ENCODE measurements at places on chromosomes 2 and 18.
A peak's percentile ranks its signal among the peaks of the same experiment; 100 is the strongest.

DNA sequence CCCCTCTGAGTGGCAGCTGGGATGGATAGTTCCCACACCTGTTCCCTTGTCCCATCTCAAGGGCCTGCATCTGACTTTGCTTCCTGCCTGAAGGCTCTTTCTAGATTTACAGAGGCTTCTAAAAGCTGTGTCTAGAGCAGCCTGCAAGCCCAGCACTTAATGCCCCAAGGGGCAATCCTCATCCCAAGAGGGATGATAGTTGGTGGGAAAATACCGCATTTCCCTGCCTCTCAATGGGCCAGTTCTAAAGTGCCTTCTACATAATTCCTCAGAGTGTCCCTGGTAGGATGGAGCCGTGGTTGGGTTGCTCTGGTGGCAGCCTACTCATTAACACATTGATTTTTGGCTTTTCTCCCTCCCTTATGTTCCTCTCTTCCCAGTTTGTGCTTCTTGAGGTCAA lies 29.5 kb downstream of the LAMA3 start:
- DNase-seq, result no peak

DNA sequence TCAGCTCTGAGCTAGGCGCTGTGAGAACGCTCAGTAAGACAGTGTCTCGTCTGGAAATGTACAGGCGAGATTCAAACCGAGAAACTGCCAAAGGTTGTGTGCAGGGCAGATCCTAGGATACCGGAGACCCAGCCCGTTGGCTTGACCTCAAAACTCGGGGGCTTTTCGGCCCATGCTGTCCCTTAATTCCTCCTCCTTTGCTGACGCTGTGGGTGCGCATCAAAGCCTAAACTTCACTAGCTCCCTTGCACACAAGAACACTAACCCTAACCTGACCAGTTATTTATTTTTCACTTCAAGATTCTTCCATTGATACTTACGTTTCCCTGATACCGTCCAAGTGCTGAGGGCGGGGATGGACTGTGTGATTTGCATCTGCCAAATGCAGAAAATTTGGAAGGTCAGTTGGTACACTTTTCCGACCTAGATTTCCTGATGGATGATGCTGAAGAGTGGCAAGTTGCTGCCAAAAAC lies 1.0 kb upstream of the AAK1 start:
- DNase-seq, result no peak

- DNase-seq, result no peak
Measured at GRCh38 chr2:8595428-8595805, 86.4 kb upstream of the ID2 start.

- DNase-seq, result no peak
Measured at GRCh38 chr2:22901471-22902179, 483.4 kb upstream of the KLHL29 start.

GRCh38 chr18:44589693-44590355 lies 90.9 kb upstream of the SETBP1 start:
- no peak for DNase-seq

DNA sequence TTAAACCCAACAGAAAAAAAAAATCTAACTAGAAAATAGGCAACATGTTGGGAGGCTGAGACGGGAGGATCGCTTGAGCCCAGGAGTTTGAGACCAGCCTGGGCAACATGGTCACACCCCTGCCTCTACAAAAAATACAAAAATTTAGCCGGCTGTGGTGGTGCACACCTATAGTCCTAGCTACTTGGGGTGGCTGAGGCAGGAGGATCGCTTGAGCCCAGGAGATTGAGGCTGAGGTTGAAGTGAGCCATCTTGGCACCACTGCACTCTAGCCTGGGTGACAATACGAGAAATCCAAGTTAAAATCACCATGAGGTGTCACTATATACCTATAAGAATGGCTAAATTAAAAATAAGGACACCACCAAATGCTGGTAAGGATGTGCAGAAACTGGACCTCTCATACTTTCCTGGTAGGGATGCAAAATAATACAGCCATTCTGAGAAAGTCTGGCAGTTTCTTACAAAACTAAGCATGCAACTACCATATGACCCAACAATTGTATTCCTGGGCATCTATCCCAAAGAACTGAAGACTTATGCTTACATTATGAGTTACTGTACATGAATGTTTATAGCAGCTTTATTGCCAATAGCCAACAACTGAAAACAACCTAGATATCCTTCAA lies 2.2 kb downstream of the SEPTIN10 start:
- no peak for DNase-seq

DNA sequence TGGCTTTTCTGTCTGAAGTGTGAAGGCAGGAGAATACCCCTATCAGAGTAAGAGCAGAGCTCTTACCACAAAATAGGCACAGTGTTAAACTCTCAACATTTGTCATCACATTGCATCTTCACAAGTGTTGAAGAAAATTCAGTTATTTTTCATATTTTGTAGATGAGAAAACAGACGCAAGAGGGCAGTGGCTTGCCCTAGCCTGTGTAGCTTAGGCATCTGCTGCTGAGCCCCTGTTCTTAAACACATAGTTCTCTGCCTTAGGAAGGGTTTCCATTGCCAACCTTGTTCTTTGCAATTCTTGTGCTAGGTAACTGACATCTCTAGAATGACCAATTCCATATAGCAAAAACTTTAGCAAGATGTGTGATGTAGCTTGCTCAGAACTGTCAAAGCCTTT lies 112.7 kb upstream of the RMDN2 start:
- DNase-seq, result no peak

DNA sequence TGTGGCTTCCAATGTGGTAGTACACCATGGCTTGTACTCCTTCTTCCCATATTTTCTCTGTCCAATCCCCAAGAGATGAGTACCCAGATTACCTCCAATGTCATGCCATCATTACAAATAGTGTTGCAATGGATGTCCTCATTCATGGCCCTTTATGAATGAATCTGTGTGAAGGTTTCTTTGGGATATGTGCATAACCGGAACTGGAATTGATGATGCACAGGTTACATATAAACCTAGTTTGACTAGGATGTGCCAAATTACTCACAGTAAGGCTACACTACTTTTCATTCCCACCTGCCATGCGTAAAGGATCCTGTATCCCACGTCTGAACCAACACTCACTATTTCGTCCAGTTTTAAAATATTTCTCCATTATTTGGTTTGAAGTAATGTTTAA lies 173.9 kb upstream of the CXCR4 start:
- DNase-seq, result no peak

DNA sequence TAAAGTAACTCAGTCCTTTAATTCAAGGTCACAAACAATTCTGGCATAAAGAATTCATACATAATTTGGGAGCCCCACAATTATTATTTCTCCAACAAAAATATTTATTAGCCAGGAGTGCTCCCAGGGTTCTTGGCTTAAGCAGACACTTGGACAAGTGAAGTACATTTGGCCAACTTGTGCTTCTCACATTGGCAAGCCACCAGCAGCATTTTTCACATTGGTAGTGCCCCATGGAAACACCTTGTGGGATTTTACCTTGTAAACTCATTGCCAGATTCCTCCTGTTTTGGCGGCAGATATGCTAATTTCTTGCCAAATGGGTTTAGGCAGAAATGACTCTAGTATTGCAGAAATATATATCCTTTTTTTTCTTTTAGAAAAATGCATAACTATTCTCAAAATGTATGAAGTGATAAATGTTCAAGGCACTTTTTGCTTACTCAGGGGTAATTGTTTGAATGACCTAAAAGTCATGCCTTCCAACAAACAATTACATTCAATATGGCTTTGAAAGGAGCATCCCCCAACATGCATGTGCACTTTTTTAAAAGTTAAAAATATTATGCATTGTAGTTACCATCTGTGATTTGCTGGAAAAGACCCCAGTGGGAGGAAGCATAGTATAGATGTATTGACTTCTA lies 113.5 kb downstream of the CSRNP3 start:
- DNase-seq, result no peak

GRCh38 chr2:224835405-224835804 lies 119.2 kb upstream of the CCDC195 start:
- no peak for DNase-seq

DNA sequence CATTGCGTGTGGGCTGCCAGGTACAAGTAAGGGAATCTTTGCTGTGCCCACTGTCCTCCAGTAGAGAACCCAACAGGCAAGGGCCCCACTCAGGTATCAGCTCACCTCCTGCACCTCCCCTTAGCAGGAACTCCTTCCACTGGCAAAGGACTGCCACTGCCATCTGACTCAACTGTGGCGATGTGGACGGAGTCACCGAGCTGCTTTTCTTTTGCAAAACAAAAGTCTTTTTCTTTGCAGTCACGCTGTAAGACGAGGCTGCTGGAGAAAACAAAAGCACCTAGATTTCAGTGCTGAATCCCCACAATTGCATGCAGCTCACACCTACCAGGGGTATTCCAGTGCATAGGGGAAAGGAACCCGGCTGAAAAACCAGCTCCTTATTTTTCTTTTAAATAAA lies 7.9 kb downstream of the MTERF4 start:
- DNase-seq, result no peak

DNA sequence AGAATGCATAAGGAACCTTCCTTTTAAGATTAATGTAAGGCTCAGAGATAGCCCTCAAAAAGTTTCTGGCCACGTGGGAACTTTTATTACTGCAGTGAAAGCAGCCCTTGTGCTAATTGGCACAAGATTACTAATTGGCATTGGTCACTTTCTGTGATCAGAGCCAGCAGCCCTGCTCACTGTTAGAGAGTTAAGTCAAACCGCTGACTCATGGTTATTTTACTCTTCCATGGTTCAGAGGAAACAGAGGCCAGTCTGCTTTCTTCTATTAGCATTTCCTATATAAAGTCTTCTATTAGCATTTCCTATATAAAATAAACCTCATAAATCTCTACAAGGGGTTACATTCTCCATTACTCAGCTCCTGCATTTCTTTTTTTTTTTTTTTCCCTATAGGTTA lies 1.5 kb upstream of the SLC35G4 start:
- DNase-seq, result no peak

- DNase-seq, result no peak
Measured at GRCh38 chr2:28616396-28616999, 120.6 kb downstream of the PLB1 start.

GRCh38 chr18:11937874-11938478 lies 29.9 kb upstream of the MPPE1 start:
- DNase-seq, result peak; percentile 81
